ENCODE measurements at places on chromosomes 11 and 22.

DNA sequence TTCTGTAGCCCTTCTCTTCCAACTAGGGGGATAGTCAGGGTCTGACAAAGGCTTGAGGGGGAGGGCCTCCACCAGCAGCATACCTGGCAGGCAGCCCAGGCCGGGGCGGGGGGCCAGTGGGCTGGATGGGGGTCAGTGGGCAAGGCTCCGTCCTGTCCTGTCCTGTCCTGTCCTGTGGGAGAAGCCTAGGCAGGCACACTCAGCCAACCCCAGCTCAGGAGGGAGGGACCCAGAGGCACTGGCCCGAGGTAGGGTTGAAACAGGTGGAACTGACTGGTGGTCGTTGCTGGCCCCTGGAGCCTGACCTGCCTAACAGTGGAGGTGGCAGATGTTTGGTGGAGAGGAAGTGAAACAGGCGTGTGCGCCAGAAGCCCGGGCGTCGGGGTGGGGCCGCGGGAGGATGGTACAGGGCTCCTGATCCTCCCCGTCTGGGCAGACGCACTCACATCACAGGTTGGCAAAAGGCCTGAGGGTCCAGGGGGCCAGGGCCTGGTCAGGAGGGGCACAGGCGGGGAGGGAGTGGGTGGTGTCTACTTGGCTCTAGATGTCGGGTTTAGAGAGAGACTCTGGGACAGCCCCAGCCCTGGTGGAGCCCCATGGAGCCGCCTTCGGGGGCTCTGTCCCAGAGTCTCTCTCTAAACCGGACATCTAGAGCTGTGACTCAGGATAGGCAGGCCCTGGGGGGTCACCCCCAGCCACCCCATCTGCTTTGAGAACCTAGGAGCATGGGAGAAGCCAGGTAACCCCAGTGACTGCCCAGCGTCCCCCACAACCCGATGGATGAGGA, 32.5 kb upstream of the GRAMD4 start:
- peak; percentile 50 for DNase-seq

DNA sequence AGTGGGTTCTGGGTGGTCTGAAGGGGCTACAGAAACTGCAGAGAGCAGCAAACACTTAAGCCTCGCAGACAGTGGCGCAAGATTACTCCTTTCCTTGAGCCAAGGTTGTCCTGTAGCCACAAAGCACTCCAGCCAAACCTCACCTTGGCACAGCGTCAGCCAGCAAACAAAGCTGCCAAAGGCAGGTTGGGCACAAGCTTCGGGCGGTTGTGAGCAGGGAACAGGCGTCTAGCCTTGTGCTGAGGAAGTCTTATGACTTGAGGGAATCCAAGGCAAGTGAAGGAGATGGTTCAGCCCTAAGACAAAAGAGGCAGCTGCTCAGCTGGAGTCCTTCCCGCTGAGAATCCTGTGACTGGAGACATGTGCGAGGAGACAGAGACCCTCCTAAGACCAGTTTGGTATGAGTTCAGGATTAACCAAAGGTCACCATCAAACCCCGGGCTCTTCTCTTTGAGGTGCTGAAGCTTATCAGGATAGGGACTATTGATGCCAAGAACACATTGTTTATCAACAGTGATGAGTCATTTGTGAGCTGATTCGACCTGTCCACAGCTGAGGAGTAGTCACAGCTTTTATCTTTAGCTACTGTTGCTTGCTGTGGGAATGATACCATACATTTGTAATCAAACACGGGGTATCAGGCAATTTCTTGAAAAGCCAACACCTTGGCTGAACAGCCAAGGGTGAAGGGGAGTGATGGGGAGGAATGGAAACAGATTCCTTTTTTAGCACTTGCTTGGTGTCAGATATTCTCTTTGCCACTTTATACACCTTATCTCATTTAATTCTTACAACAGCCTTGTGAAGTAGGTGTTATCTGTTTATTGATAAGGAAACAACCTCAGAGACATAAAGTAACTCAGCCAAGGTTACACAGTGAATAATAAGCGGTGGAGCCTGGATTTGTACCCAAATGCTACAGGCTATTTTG, 4.6 kb downstream of the ADM start:
- no peak for DNase-seq

DNA sequence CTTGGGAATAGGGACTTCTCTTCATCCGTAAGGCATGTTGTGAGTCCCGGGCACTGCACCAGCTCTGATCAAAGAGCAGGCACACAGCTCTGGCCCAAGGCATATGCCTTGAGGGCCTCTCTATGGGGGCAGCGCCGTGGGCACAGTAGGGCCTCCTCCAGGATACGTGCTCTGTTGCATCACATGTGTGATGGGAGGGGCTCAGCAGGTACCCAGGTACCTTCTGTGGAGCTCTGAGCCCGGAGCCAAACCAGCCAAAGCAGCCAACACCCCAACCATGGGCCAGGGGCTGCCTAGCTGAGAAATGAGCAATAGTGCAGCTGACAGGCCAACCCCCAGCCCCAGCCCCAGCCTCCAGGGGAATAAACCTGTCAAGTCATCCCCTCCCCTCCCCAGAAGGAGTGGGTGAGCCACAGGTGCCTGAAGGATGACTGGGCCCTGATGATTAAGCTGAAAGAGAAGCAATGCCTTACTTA, 79.7 kb upstream of the SHISAL1 start:
- DNase-seq = no peak

- no peak for DNase-seq
These were observed 5.4 kb upstream of the PAX6 start for GRCh38 chr11:31816468-31817053.

- DNase-seq = no peak
These were observed 9.7 kb downstream of the CRYBB1 start for GRCh38 chr22:26608129-26608528.

GRCh38 chr11:96162816-96163499, 180.0 kb downstream of the MAML2 start:
- no peak for DNase-seq

- no peak for DNase-seq
These were observed 20.2 kb downstream of the NADSYN1 start for GRCh38 chr11:71472941-71473792.

DNA sequence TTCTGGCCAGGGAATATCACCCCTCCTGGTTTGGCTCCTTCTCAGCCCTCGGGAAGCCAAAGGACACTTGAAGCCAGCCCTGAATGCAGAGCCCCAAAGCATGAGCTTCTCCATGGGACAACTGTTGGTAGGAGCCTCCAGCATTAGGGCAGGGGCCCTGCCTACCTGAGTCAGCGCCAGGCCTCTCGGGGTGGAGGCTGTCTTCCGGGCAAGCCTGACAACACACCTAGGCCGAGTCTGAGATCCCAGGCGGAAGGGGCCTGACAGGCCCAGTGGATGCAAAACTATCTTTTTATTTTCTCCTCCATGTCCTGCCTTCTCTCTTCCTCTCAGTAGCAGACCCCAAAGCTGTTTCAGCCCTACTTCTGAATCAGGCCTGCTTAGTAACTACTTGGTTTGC, 27.6 kb downstream of the RCOR2 start:
- DNase-seq = no peak

GRCh38 chr22:40741116-40741515, 61.8 kb downstream of the MCHR1 start:
- no peak for DNase-seq

- DNase-seq = peak; percentile 40
These were observed 1.9 kb downstream of the RNF121 start for GRCh38 chr11:71930556-71931244.

- no peak for DNase-seq
These were observed 5.3 kb upstream of the MRGPRG start for GRCh38 chr11:3223932-3224381.

DNA sequence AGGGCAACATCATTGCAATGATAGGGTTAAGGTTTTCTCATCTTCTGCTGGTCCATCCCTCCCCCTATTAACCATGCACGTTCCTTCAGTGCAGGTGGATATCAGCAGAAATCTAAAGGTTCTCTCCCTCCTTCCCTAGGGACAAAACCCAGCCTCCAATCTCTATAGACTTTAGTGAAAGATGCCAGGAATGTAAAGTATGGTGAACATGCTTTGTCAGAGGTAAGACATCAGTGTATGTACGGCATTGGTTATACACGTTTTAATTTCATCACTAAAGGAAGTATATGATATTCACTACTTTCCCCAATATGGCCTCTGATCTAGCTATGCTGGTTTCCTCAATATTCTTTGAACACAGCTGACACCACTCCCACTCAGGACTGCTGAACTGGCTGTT, 81.2 kb upstream of the LDLRAD3 start:
- no peak for DNase-seq

- DNase-seq = no peak
These were observed 145.0 kb upstream of the GRK3 start for GRCh38 chr22:25419247-25420113.

DNA sequence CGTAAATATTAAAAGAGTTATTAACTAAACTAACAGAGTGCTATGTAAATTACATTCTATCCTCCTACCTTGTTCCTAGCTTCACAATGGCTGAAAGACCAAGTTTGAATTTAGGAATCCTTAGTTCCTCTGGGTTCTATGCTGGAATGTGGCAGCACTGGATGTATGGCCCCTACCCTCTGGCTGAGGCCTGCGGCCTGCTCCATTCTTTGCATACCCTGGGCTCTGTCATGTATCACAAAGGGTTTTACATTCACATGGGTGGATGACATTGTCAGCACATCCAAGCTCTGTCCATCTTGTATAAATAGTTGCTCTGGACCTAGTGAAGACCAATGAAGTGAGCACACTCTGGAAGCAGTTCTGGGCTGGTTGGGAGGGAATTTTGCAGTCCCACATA, 54.5 kb downstream of the AASDHPPT start:
- DNase-seq = no peak

GRCh38 chr11:2974272-2974671, 17.9 kb downstream of the NAP1L4 start:
- DNase-seq = no peak

DNA sequence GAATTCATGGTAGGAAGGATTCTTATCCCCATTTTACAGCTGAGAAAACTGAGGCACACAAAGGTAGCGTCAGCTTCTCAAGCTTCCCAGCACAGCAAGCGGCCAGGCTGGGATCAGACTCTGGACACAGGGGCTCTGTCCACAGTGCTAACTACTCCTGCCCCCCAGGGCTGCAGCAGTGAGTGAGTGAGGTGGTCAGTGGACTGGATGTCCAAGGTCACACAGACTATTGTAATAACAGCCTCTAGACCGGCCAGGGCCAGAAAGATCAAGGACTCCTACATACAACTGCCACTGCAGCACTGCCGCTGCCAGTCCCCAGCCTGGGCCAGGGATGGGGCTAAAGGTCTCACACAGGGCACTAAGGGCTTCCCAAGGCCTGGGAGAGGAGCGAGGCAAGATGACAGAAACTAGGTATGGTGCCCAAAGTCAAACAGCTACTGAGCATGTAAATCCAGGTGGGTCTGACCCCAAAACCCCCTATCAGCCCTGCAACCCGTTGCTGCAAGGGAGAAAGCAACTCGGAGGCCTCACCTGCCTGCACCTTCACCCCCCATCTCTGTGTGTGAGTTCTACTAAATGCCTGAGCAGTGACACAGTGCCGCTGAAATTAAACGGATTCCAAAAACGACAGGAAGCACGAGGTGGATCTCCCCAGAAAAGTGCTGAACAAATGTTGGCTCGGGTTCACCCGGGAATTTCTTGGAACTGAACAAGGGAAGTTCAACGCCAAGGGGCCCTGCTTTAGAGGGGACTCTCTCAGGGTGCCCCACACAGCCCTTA, 161.8 kb upstream of the GRK3 start:
- DNase-seq = no peak

DNA sequence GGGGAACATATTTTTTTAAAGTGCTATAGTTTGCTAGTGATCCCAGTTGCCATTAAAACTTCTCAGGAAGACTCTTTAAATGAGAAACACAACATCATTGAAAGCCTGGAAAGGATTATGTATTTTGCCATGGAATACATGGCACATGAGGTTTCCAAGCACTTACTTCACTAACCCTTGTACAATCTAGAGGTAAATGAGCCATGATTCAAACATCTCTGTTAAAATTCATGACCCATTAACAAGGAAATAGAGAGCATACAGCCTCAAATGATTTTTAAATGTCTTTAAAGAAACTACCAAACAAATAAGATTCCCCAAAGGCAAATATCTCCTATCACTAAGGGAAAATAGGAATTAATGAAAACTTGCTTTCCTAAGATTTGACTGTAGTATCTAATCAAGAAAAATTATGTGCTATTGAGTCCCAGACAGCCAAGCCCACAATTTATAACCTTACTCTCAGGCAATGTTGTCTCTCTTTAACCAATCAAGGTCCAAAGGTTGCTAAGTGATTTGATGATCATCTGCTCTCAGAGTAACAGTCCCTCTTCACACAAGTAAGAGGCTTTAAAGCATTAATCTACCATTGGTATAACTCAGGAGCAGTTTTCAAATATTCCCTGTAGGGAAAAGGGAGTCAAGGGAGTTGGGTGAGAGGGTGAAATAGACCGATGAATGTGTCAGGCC, 92.0 kb upstream of the DDI1 start:
- DNase-seq = no peak

DNA sequence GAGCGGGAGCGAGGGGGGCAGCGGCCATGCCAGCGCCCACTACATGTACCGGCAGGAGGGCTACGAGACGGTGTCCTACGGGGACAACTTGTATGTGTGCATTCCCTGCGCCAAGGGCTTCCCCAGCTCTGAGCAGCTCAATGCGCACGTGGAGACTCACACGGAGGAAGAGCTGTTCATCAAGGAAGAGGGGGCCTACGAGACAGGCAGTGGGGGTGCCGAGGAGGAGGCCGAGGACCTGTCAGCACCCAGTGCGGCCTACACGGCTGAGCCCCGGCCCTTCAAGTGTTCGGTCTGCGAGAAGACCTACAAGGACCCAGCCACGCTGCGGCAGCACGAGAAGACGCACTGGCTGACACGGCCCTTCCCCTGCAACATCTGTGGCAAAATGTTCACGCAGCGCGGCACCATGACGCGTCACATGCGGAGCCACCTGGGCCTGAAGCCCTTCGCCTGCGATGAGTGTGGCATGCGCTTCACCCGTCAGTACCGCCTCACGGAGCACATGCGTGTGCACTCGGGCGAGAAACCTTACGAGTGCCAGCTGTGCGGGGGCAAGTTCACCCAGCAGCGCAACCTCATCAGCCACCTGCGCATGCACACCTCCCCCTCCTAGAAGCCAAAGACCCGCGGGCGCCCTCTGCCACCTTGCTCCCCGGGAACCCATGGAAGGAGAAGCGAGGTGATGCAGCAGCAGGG, 20.9 kb upstream of the TMEM191C start:
- no peak for DNase-seq

- peak; percentile 31 for DNase-seq
These were observed 4.2 kb downstream of the SGSM1 start for GRCh38 chr22:24810043-24810749.

GRCh38 chr22:44163536-44163935, 17.2 kb upstream of the PARVG start:
- DNase-seq = no peak

GRCh38 chr11:122755941-122756340, 82.4 kb upstream of the CRTAM start:
- DNase-seq = no peak

- DNase-seq = no peak
These were observed 640.2 kb downstream of the LRRC4C start for GRCh38 chr11:40819230-40819629.

DNA sequence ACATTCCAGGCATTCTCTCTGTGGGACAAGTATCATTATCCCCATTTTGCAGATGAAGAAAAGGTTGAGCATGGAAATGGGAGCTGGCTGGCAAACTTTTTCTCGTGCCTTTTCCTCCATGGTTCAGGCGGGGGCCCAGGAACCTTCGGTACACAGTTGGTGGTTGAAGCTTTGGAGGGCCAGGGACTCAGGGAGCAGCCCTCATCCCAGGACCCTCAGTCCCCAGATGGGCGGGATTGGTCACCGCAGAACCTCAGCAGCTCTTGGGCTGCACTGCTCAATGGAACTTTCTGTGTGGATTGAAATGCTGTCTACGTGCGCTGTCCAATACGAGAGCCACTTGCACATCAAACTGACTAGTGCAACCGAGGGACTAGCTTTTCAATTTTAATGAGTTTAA, 61.2 kb downstream of the TSPAN18 start:
- DNase-seq = no peak

GRCh38 chr11:76265771-76266241, 59.5 kb upstream of the WNT11 start:
- no peak for DNase-seq
